Activated gamma-delta T cell treated with anti-CD3 and anti-CD28 coated beads, Interleukin-2, amount 50 U/mL, for 16 hours (primary cell): ENCODE measurements at places on chromosomes 6 and 20.

DNA sequence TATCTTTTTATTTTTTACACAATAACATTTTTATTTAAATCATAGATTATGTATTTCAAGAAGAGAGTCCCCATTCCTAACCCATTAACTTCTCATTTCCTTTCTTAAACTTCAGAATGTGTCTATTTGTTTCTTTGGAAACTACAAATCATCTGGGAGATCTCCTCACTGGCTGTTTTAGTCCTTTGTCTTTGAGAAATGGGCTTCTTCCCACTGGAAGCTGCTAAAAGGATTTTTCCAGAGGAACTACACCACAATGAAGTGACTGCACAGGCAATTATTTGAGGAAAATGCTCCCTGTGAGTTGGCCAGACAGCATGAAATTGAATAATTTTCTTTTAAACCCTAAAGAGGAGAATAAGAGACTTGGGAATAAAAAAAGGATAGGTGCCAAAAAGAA lies 119.1 kb downstream of the TENT5A start:
- no peak for DNase-seq

DNA sequence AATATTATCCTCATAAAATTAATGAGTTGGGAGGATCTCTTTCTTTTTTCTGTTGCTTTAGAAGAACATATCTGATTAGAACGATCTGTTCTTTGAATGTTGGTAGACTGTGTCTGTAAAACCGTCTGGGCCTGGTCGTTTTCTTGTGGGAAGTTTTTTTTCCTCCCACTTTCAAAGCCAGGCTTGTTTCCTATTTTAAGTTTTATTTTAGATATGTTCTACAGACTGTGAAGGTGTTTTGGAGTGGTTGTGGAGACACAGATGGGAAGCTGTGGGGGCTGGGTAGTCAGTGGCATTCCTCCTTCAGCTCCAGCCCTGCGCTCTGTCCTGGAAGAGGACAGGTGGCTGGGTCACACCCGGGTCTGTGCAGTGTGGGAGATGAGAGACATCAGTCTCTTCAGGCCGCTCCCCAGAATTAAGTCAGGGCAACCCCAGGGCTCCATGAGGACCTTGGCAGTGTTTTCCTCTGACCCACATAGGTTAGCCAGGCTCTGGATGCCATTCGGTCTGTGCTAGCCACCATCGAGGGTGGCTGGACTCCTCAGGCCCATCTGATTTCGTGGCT lies 92.0 kb upstream of the SCP2D1 start:
- DNase-seq: no peak

DNA sequence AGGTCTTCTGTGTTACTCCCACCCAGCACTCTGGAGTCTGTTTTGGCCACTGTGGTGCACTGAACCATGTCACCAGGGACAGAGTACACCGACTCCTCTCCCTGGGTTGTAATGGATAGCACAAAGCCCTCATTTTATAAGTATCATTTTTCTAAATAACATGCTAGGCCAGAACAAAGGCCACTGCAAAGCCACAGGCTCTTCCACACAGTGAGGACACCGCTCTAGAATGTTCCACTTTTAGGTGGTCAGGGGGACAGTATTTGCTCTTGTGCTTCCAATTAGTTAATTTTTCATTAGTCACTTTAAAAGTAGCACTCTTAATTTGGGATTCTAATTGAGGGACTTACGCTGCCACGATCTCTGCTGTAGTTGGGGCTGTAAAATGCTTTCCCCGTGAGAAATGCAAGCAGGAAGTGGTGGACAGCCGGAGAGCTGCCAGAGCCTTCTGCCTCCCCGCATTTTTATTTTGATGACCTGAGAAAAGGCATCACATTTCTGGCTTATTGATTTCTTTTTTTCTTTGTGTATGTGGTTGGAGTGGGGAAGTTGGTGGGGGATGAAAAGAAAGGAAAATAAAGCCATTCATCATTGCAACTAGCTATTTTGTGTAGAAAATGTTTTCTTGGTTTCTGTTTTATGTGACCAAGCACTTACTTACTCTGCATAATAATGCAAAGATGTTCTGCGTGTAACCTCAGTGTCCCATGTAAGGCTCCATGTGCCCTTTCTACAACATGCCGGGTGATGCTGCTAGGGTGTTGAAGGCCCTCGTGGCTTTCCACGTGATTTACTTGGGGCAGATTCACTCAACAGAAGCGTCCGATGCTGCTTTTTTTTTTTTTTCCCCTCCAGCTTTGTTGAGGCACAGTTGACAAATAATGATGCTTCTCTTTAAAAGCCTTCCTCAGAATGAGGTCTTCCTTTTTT lies 195.9 kb downstream of the SASH1 start:
- DNase-seq: no peak

GRCh38 chr6:63121166-63121565 lies 90.1 kb upstream of the FKBP1C start:
- no peak for DNase-seq

DNA sequence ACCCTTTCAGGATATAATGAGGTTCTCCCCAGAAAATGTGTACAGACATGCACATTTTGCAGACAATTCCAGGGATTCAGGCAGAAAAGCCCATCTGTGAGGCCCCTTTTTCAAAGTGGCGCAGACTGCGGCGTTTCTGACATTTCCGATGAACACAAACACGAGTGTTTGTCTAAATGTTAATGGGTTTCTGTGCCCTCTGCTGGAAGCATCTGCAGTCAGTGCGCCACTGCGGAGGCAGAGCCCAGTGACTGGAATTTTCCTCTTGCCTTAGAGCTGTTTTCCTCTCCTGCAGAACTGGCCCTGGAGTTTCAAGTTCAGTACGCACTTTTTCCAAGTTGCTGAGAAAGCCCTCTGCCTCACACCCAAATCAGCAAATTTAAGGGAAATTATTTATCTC lies 15.3 kb downstream of the ANKRD60 start:
- no peak for DNase-seq

GRCh38 chr6:39260456-39260855 lies 31.2 kb upstream of the KCNK5 start:
- no peak for DNase-seq

DNA sequence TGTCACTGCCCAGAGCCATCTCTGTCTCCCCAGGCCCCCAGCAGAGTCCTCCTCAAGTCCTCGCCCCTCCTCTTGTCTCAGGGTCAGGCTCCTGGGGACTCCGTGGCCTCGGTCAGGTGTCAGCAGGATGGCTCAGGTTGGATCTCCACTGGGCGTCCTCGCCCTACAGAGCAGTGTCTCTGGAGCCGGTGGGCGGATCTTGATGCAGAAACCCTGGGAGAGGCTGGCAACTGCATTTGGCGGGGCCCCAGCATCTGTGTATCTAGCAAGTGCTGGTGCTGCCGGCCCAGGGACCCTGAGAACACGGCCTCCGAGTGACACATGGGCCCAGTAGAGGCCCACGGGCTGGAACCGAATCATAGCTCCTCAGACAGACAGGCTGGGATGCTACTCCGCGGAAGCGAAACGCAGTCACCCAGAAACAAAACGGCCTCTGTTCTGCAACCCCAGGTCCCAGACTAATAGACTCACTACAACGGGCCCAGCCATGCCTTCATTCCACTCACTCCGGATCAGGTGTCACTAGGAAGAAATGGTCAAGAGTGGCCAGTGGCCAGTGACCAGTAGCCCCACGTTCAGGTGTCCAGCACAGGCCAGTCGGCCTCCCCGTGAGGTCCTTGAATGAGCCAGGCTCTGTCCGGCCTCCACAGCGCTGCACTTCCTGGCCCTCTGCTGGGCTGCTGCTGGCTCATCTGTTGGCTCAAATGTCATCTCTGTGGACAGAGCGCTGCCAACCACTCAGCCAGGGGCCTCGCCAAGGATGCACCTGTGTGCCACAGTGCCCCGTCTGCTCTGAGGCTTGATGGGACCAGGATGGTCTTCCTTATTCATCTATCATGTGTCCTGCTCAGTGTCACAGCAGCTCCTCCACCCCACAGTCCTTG lies 12.6 kb upstream of the FRMD1 start:
- DNase-seq: no peak

- DNase-seq: no peak
Measured at GRCh38 chr20:10217721-10218410, 764 bp upstream of the SNAP25 start.

GRCh38 chr20:25280051-25280573 lies 32.2 kb downstream of the PYGB start:
- no peak for DNase-seq

- DNase-seq: peak; percentile 66
Measured at GRCh38 chr6:31572041-31572911, at the start of gene LTA. Gene LTA (plus strand): TSS chr6:31572289. CDS start chr6:31572743, 454 bp downstream.

DNA sequence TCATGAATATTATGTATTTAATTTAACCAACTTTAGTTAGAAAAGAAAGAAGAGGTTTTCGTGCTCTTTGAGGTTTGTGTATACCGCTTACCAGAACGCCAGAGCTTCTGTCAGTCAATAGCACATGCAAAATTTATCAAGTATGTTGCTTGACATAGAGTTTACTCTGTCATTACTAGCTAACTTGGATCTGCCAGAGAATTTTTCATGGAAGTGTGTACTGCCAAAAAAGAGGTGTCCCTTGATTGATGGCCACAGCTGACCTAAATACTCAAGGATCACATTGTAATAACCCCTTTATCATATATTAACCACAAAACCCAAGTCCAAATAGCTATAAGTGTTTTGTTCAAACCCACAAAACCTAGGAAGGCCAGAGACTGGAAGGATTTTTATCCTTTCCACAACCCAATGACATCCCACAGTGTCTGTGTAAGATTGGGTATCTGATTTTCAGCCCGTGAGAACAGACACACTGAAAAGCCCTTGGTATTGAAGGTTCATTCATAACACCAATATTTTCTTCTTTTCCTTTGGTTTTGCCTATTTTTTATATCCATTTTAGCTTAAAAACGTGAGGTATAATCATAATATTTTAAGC lies 194.0 kb upstream of the EYA4 start:
- DNase-seq: no peak

GRCh38 chr6:72530152-72530551 lies 91.7 kb upstream of the KCNQ5 start:
- no peak for DNase-seq

GRCh38 chr20:59160389-59161115 lies 3.1 kb upstream of the ZNF831 start:
- no peak for DNase-seq

- no peak for DNase-seq
Measured at GRCh38 chr20:46057856-46058598, 29.0 kb downstream of the SLC12A5 start.

- DNase-seq: no peak
Measured at GRCh38 chr6:36947570-36948351, 6.8 kb upstream of the PI16 start.

DNA sequence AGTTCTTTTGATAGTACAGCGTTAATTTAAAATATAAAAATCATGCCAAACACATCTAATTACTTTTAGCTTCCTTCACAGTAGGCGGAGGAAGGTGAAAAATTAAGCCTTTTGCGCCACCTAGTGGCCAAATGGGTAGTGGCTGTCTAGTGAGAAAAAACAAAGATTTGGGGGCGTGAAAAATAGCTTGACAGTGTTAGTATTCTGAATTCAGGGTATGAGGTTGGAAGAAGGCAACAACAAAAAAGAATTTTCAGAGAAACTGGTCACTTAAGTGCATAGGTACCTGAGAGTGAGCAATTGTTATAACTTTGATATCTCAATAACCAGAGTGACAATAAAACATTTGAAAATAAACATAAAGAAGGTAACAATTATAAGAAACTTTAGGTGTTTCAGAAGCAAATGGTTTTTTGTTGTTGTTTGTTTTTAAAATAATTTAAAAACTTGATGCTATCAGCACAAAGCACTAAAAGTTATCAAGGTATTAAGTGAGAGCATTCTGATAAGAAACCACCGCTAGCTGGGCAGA lies 14.3 kb downstream of the PSMB9 start:
- peak; percentile 80 for DNase-seq

- no peak for DNase-seq
Measured at GRCh38 chr6:158475344-158476302, 84.3 kb upstream of the TMEM181 start.

- no peak for DNase-seq
Measured at GRCh38 chr20:44204156-44204831, 6.3 kb downstream of the OSER1 start.

- no peak for DNase-seq
Measured at GRCh38 chr6:68657374-68658139, 22.5 kb downstream of the ADGRB3 start.

- DNase-seq: no peak
Measured at GRCh38 chr20:36606158-36607066, 833 bp downstream of the RAB5IF start.

DNA sequence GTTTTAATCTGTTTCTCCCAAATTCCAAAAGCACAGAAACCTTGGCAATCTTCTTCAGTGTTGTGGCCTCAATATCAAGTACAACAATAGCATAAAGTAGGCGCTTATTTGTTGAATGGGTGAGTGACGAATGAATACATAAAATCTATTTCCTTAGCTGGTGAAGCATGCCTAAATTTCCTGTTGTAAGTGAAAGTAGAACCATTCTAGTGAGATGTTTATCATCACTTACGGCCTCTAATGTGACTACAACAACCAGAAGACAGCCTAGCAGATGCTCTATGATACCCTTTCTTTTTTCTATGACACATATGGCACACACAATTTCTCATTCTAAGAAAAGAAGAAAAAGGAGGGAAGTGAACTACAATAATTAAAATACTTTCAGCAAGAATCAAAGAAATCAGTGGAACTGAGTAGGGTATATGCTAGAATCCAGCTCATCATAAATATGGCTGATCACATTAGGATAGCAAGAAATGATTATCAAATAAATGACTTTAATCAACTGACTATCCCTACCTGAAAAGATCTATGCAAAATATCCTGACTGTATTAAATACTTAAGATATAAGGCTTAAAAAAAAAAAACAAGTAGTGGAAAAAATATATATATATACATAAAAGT lies 67.4 kb downstream of the BTBD9 start:
- DNase-seq: no peak

- DNase-seq: no peak
Measured at GRCh38 chr6:127458222-127458621, 967 bp downstream of the KIAA0408 start.

DNA sequence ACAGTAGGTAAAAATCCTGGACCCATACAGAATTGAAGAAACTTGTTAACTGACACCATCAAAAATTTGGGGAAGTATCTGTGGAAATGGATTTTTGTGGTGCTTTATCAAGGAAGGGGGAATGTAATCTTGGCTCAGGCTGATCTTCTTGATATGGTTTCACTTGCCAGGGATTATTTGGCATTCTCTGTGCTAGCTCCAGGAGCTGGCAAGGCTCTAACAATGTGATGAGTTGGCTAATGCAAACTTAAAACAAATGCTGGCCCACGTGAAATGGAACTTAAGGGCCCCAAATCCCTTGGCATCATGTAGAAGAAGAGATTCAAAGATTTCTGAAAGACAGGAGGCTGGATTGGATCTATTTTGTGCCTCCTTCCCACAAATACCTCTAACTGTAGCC lies 13.1 kb downstream of the KCNS1 start:
- DNase-seq: no peak

DNA sequence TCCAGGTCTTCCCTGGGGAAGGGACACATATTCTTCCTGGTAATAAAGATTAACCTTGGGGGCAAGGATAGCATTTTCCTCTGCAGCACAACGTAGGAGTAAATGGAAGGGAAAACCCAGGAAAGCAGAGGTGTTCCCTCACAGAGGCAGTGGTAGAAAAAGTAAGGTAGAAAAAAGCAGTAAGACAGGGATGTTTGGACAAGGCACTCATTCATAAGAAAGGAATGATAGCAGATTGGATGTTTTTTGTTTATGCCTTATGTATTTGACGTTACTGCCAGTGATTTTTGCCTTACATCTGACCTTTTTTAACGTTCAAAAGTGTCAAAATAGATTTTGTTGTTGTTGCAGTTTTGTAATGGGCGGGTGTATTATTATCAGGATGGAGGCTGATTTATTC lies 395.0 kb downstream of the CDKAL1 start:
- no peak for DNase-seq

- no peak for DNase-seq
Measured at GRCh38 chr20:22566876-22567658, 17.3 kb downstream of the FOXA2 start.

- DNase-seq: no peak
Measured at GRCh38 chr6:6803180-6803977, 214.9 kb downstream of the LY86 start.
